GDM1 (cell line): ENCODE measurements at places on chromosomes 16 and 17.

GRCh38 chr17:73165616-73166404 is 1.0 kb downstream of the SSTR2 start:
- no peak for DNase-seq

DNA sequence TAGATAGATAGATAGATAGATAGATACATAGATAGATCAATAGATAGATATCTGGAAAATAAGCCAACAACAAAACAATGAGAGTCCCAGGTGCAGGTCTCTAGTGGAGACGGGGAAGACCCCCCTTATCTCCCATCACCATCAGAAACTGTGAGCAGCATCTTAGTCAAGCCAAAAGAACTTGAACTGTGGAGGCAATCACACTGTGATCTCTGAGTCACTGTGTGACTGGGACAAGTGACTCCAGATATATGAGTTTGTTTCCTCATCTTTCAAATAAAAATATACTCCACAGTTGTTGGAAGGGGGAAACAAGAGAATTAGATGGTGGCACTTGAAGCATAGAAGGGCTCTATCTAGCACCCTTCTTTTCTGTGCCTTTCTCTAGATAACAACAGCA is 42.1 kb downstream of the NOG start:
- DNase-seq: no peak

- no peak for DNase-seq
Observed at GRCh38 chr17:46916623-46917022, 6.3 kb upstream of the GOSR2 start.

DNA sequence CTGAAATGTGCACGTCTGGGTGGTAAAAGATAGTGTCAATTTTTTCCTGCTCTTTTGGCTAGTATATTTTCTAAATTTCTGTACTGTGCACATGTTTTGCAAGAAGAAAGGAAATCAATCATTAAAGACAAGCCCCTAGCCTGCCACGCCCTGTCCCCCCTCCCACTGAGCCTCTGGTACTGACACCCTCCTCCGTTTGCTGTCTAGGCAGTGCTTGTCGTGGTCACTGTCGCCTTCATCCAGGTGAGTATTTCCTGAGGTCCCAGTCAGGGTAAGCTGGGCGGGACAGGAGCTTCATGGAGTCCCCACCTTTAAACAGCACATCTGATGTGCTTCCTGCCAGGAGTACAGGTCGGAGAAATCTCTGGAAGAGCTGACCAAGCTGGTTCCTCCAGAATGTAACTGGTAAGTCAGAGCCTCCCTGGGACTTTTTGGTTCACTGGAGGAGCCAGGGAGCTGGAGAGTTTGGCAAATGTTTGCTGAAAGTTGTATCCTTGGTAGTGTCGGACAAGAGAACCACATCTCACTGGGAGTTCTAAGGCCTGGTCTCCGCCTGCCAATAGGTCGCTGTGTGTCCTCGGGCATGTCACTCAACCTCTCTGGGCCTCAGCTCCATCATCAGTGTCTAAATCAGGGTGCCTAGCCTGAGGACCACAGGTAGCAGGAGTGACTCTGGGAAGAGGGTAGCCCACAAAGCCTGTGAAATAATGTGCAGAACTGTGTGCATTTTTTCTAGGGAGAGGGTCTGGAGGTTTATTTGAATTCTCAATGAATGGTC is 42.2 kb downstream of the ATP2C2 start:
- no peak for DNase-seq

GRCh38 chr17:14214271-14214670 is 22.4 kb downstream of the CDRT15 start:
- DNase-seq: no peak

GRCh38 chr16:88566158-88566557 is 4.0 kb upstream of the ZC3H18 start:
- DNase-seq: no peak

- DNase-seq: no peak
Observed at GRCh38 chr16:79845734-79846135, 245.2 kb upstream of the MAF start.

GRCh38 chr16:48542966-48543365 is 67.0 kb downstream of the N4BP1 start:
- no peak for DNase-seq

GRCh38 chr16:19704321-19705145 is 13.5 kb downstream of the KNOP1 start:
- DNase-seq: no peak

- DNase-seq: no peak
Observed at GRCh38 chr17:19702217-19702641, 14.2 kb downstream of the SLC47A2 start.

GRCh38 chr16:30397776-30398660 is 2.8 kb downstream of the ZNF48 start:
- no peak for DNase-seq

DNA sequence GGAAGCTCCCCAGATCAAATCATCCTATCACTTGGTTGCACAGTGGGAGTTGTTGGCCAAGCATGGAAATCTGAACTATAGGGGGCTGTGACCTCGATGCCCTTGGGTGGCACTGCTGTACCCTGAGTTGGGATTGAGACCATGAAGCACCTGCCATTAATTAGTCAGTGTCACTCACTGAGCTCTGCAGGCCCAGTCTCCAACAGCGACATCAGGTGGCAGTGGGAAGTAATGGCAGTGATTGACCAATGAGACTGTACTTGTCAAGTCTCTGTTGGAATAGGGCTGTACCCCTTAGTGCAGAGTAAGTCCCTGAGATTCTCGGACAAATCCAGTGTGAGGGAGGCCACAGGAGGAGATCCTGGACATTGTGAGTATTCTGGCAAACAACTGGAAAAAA is 118.0 kb upstream of the RPL38 start:
- no peak for DNase-seq

GRCh38 chr17:8091033-8091687 is 3.6 kb upstream of the ALOX12B start:
- DNase-seq: no peak

DNA sequence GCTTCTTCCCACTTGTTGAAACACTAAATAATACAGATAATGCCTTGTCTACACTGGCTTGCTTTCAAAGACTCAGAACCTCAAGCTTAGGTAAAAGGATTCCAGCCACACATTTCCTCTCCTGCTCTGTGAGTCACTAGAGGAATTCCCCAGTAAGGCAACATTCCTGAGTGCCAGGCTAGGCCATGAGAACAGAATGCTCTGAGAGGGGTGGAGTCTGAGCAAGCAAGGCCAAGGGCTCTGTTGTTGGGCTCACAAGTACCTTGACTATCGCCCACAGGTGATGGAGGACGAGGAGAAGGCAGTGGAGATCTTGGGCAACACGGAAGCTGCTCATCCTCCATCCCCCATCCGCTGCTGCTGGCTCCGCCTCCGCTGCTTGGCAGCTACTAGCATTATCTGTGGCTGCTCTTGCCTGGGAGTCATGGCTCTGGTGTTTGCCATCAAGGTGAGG is 6.7 kb upstream of the PHKG2 start:
- DNase-seq: no peak

GRCh38 chr17:59754552-59754951 is 47.1 kb downstream of the VMP1 start:
- no peak for DNase-seq

DNA sequence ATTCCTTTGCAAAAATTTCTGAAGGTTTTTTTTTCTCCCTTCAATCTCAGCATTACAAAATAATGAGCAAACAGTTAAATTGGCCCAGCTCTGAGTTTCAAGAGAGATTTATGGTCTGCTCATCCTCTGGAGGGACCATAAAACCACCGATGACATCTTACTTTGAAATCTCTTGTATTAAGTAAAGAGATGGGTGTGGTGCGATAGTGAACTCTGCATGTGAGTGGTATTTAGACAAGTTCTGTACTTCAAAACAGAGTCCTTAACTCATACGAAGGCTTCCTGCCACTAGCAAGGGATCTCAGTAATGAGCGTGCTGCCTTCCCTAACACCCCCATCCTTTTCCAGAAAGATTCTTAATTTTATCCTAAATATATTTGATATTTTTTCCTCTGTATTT is 2.1 kb downstream of the FAM20A start:
- DNase-seq: no peak

DNA sequence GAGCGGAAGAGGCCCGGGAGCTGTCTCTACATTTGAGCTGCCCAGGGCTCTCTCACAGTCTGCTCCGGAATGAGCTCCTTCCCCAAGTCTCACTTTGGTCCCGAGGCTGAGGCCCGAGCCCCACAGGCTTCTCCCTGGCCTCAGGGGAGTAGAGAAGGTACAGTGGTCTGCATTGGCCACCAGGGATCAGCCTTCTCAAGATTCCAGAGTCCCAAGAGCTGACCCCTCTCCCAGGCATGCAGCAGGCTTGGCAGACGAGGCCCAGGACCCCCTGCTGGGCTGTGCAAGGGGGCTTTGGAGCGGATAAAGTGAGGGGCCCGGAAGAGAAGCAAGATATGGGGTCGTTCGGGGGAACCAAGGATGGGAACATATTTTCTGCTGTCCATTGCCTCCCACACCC is 3.1 kb downstream of the PRSS27 start:
- DNase-seq: no peak

DNA sequence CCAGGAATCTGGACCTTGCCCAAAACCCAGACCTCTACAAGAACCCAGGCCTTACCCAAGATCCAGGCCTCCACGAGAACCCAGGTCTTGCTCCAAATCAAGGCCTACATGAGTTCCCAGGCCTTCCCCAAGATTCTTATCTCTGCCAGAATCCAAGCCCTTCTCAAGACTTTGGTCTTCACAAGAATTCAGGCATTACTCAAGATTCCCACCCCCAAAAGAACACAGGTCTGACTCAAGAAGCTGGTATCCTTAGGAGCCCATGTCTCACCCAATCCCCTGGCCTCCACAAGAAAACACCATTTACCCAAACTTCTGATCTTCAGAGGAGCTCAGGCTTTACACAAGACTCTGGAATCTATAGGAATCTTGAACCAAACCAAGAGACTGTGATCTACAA is 2.6 kb downstream of the SPEM3 start:
- DNase-seq: no peak

DNA sequence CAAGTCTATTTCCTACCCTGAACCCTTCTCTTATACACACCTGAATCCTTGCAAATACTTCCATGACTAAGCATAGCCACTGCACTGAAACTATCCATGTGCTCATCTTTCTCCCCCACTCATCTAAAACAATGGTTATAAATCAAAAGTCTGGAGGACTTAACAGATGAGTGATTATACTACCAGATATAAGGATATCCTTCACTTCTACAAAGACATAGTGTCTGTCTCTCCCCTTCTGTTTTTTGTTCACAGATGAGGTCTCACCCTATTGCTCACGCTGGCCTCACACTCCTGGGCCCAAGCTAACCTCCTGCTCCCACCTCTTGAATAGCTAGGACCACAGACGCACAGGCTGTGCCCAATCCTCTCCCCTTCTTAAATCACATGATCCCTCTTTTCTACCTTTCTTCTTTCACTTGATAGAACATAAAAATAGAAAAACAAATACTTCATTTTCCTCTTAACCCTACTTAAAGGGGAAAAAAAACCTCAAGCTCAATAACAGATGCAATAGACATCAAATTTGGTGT is 19.2 kb downstream of the CEP112 start:
- no peak for DNase-seq

- DNase-seq: no peak
Observed at GRCh38 chr16:86029131-86029741, 130.3 kb downstream of the IRF8 start.

- DNase-seq: no peak
Observed at GRCh38 chr16:68835970-68836369, 7.4 kb upstream of the TANGO6 start.

DNA sequence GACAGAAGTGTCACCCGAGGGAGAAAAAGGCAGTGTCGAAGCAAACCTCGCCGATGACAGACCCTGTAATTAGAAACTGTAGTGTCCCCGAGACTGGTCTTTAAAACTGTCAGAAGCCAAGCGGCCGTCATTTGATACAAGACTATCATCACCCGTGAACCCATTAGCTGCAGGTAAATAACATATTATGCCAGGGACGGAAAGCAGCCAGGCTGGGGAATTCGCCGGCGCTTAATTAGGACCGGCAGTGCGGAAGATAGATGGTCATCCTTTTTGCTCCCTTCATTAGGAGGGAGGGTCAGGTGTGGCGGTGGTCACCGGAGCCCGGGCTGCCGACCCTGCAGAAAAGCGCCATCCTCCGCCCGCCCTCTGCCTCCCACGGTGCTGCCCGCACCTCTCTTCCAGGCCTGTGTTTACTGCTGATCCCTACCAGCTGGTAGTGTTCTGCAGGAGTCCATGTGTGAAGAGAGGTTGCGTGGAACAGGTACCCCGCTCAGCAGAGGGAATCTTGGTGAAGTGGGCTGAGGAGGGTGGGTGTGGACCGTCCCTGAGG is 109.4 kb upstream of the GSE1 start:
- DNase-seq: no peak

DNA sequence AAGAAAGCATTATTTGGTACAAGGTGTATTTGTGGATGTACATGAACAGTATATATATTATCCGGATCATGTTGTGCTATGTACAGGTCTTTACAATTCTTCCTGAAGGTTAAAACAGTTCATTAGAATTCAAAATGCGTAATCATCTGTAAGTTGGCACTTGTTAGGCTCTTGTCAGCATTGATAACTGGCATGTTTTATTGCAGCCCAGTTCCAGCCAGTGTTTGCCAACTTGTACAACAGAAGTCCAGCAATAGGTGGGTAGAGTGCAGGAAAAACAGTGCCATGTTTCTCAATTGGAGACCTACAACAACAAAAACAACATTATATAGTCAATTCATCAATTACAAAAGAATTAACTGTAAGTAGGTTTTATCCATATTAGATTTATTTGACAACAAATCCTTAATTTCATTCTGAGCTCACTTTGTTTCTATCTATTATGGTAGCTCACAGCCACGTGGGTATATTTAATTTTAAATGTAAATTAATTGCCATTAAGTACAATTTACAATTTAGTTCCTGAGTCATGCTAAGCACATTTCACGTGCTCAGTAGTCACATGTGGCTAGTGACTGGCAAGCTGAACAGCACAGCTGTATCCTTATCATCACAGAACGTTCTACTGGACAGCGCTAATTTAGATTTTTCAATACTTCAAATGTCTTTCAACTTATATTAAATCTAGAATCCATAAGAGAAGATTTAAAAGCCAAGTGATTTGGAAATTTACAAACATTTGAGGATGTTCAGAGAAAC is 8.6 kb upstream of the ANKFY1 start:
- DNase-seq: no peak

DNA sequence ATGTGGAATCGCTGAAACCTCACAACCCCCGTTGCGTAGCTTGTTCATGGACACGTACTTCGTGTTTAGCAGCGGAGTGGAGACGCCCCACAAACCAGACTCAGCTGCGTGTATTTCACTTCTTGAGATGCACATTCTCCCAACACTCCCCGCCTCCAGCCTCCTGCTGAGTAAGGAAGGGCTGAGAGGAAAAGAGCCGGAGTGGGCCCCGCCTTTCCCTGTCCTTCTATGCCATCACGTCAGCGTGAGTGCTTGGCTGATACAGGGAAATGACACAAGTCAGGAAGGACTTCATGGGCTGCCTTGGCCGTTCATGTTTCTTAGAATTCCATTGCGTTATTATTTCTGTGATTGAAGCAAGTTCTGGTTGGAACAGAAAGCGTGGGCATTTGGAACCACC is 68.6 kb upstream of the CBX4 start:
- no peak for DNase-seq
